ENCODE measurements at places on chromosomes 16 and 17.
A peak's percentile ranks its signal among the peaks of the same experiment; 100 is the strongest.

DNA sequence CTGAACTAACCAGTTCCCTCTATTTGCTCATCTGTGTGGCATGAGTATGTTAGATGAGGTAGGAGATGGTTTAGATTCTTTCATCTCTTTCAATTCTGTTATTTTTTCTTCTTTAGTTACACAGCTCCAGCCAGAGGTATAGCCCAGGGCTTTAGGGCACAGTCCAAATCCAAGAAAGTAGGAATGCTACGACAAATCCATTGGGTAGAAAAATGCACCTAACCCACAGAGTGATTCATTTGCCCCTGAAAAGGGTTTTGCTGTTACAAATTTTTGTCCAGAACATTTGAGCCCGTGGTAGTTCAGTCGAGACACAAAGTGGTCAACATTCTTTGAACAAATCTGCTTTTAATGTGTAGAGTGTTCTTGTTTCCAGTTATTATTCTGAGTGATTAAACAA lies 250.7 kb downstream of the HS3ST3A1 start:
- no peak for DNase-seq

- DNase-seq, result no peak
These were observed 266.7 kb upstream of the CDH11 start for GRCh38 chr16:65388592-65388991.

GRCh38 chr16:67663877-67664222 lies 2.7 kb downstream of the ENKD1 start:
- DNase-seq, result no peak

- no peak for DNase-seq
These were observed 633 bp downstream of the CDR2 start for GRCh38 chr16:22373662-22374310.

DNA sequence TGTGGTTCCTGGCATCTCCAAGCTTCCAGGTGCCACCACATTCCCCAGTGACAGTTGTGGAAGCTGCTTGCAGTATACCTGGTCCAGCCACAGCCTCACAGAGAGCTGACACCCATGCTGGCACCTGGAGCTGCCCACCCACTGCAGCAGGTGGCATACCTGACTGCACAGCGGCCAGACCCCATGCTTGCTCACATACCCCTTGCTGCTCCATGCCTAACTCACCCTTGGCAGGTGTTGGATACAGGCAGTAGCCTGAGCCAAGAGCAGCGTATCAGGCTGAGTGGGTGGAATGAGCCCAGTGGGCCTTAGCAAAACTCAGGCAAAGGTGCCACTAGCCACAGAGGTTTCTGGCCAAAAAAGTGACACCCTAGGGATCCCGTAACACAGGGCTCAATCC lies 232.3 kb downstream of the CEP112 start:
- no peak for DNase-seq

- DNase-seq, result no peak
These were observed 744 bp downstream of the CMIP start for GRCh38 chr16:81445143-81445961.

- DNase-seq, result no peak
These were observed 786 bp upstream of the CACNA1G start for GRCh38 chr17:50559674-50560184.

DNA sequence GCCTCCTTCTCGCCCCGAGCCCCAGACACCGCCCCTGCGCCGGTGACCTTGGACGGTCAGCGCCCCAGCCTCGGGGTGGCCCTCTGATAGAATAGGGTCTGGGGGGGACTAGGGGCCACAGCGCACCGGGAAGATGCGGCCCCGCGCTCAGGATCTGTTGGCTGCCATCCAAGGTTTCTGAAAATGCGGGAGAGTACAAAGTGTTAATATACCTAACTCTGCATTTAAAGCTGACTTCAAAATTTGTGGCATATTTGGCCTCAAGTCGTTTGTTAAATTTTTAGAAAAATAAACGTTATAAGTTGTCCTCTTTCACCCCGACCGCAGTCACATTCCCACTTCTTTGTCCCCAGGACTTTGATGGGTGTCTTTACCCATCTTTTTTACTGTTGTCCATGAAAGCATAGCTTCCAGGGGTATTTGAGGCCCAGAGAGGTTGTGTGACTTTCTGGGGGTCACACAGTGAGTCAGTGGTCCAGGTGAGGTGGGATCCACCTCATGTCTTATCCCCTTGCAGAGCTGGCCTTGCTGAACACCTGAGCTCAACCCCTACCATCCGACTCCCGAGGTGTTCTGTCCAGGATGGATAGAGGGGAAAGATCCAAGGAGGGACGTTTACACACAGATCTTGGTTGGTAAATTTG lies 796 bp downstream of the NT5M start:
- DNase-seq, result no peak

DNA sequence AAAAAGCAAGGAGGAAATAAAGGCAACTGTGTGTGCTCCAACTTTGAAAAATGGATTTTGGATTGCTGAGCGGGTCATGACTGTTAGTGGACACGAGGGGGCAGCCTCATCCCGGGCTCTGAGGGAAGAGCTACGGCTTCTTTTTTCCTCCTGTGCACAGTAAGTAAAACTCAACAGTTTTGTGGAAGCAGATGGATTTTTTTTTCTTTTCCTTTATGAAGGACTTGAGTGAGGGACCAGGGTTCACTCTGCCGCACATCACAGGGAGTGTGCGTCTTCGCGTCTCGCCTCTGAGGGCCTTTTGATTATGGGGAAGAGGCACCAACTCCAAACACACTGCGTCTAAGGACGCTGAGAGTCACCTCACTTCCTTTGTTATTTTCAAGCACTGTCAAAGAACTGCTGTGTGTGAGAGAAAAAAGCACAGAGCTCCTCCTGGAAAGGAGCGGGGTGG lies 80.3 kb upstream of the GOT2 start:
- no peak for DNase-seq

GRCh38 chr17:83192161-83192788 lies 112.9 kb downstream of the METRNL start:
- DNase-seq, result no peak

DNA sequence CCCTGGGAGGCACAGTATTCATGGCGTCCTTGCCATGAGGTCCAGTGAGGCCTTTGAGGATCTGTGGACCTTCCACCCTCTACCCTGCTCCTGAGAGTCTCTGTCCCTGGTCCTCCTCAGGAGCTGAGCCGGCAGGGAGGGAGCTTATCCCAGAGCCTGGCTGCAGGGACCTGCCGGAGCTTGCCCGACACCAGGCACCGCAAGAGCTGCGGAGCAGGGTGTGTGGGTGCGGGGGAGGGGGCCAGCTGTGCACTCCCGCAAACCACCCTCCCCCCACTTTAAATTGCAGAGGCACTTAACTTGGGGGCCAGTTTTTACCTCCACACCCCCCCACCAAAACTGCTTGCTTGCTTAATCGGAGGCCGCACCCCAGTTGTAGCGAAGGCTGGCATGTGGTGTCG lies 609 bp upstream of the ZNF750 start:
- DNase-seq, result no peak

GRCh38 chr16:25257470-25257955 lies at the start of gene ZKSCAN2:
Gene ZKSCAN2 (minus strand): TSS chr16:25257845. CDS start chr16:25257127, 718 bp downstream.
- peak; percentile 71 for DNase-seq

DNA sequence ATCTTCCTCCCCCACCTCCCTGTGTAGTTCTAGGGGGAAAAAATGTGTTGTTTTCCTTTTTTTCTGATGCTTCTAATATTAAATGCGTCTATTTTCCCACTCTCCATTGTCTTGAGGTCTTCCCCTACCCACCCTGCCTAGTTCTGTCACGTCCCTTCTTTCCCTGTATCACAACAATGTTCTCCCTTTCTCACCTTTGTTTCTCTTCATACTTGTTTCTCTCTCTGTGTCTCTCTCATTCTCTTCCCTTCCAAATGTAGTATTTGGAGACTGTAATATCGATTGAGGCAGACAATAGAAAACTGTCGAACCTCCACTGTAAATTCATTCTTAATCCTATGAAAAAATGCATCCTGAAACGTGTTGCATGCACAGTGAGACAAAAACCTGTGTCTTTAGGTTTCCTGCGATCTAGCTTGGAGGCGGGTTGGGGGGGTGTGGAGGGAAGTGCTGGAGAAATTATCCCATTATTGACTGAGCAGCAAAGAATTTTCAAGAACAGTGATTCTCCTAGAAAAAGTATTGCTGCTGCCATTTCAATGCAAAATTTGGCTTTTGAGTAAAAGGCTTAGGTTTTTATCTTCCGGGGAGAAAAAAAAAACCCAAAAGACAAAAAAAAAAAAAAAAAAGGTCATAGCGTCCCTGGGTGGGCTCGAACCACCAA lies 1.3 kb upstream of the PSMB3 start:
- no peak for DNase-seq

- no peak for DNase-seq
These were observed 96.9 kb downstream of the C16orf78 start for GRCh38 chr16:49470513-49470991.

DNA sequence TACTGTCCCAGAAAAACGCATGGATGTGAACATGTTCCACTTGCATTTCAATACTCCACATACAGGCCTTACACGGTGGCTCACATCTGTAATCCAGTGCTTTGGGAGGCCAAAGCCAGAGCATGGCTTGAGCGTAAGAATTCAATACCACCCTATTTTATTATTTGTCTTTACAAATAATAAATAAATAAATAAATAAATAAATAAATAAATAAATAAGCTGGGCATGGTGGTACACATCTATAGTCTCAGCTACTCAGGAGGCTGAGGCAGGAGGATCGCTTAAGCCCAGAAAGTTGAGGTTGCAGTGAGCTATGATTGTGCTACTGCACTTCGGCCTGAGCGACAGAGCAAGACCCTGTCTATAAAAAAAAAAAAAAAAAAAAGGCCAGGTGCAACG lies 53.9 kb downstream of the PLXDC1 start:
- no peak for DNase-seq

DNA sequence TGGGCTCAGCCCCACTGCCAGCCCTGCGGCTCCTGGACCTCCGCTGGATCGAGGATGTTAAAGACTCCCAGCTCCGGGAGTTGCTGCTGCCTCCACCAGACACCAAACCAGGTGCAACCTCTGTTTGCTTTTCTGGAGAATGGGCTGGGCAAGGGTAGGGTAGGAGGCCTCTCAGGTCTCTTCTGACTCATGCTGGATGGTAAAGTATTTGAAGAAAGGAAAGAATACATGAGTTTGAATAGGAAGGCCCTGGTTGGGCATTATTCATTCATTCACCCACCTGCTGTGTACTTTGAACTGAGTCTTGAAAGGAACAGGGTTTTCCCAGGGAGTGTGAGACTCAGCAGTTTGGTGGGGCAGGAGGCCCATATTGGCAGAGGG lies 6.5 kb upstream of the ORAI3 start:
- DNase-seq, result no peak

GRCh38 chr17:53462393-53462811 lies 360.3 kb upstream of the KIF2B start:
- no peak for DNase-seq

- DNase-seq, result no peak
These were observed 45.1 kb downstream of the ATP2C2 start for GRCh38 chr16:84413244-84414004.

GRCh38 chr17:55200904-55201303 lies 63.9 kb upstream of the HLF start:
- no peak for DNase-seq

GRCh38 chr17:66379996-66380395 lies 77.6 kb downstream of the PRKCA start:
- no peak for DNase-seq

- DNase-seq, result no peak
These were observed 8.5 kb upstream of the PEMT start for GRCh38 chr17:17599965-17600364.

DNA sequence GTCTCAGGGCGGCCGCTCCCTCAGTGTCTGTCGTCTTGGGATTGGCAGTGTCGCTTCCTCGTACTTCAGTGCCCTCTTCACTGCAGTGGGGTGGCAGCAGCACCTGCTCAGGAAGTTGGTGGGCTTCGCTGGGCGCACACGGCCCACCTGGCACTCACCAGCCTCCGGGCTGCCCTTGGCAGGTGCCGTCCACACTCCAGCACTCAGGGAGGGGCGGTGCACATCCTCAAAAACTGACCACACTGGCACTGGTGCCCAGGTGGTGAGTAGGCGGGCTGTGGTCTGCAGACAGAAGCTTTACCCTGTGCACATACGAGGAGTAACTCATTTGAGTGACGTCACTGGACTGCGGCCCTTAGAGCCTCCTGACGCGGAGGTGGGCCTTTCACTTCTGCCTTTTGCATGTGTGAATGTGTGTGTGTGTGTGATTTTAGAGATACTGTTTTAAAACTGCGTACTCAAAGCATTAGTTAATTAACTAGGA lies 94.6 kb downstream of the BANP start:
- DNase-seq, result no peak

DNA sequence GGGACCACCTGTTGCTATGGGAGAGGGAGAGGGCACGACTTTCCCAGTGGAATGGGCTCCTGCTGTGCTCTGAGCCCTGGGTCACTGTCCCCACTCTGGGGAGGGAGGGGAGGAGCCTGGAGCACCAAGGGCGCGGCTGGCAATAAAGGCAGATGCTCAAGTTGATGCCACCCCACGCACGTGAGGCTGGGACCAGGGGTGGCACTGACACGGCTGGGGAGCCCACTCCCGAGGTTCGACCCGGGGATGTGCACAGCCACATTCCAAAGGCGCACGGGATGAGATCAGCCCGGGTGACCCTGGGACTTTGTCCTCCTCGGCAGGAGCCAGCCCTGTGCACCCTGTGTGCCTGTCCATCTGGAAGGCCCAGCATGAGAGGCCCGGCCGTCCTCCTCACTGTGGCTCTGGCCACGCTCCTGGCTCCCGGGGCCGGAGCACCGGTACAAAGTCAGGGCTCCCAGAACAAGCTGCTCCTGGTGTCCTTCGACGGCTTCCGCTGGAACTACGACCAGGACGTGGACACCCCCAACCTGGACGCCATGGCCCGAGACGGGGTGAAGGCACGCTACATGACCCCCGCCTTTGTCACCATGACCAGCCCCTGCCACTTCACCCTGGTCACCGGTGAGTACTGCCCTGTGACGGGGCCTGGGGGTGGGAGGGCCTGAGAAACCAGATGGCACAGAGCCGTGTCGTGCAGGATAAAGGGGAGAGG lies at the start of gene ENPP7:
TSS of gene ENPP7 (plus strand) at position 175 of the 715 bp plus-strand sequence. CDS start at position 372, 197 bp downstream.
- DNase-seq, result no peak

GRCh38 chr16:89880477-89881367 lies 7.3 kb downstream of the TCF25 start:
- DNase-seq, result no peak

GRCh38 chr17:7035591-7036368 lies at the start of gene SLC16A13:
Gene SLC16A13 (plus strand): TSS chr17:7036015. CDS start chr17:7036383, 368 bp downstream.
- DNase-seq, result peak; percentile 95

GRCh38 chr16:24972608-24973220 lies 42.5 kb downstream of the ARHGAP17 start:
- DNase-seq, result no peak

DNA sequence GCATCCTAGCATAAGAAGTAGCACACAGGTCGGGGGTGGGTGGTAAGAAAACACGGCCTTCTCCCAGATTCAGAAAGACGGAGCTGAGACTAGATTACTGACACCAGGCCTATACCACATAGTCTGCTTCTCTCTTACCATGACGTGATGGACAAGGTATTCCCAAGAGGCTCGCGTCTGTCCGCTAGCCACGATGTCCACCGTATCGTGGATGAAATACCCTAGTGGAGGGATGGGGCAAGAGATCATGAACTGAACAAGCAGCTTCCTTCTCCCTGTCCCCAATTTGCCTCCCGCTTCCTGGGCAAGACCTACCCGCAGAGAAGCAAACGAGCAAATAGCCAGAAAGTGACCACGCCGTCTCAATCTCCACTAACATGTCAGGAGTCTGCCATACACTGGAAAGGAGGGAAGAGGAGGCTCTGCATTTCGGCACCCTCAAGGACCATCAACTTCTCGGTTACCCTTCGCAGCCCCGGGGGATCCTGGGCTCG lies 820 bp downstream of the TLCD1 start:
- no peak for DNase-seq
